ENCODE measurements at places on chromosomes 7 and 10.

DNA sequence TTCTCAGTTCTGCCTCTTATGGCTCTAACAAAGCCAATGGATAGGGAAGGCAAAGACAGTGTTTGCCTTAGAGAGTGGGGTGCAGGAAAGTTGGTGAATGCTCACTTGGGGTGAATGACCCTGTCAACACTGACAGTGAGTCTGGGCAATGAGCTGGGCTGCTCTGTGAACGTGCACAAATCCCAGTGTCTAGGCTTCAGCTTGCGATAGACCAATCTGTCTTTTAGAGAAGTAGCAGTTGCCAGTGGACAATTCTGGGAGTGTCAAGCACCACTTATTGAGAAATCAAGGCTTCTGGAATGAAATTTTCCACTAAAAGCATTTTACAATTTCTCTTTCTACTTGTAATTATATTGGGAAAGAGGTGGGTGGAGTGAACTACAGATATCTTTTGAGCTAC is 141.4 kb downstream of the HERPUD2 start:
- DNase-seq = no peak

DNA sequence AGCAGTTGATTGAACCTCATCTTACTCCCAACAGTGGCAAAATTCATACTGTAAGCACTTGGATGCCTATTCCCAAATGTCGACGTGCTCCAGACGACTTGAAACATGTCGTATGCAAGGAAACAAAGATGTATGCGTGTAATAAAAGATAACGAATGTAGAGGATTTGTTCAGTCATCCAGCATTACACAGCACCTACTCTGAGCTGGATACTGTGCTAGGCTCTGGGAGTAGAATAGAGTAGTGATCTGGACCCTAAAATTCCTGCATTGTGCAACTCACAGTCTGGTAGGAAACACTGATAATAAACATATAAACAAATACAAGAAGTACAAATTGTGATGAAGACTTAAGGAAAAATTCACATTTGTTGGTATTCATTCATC is 5.6 kb upstream of the TBX20 start:
- DNase-seq = no peak

GRCh38 chr7:117674617-117675016 is 194.8 kb downstream of the CFTR start:
- DNase-seq = no peak

- DNase-seq = no peak
These were observed 172.5 kb downstream of the KIAA1217 start for GRCh38 chr10:24381235-24382010.

DNA sequence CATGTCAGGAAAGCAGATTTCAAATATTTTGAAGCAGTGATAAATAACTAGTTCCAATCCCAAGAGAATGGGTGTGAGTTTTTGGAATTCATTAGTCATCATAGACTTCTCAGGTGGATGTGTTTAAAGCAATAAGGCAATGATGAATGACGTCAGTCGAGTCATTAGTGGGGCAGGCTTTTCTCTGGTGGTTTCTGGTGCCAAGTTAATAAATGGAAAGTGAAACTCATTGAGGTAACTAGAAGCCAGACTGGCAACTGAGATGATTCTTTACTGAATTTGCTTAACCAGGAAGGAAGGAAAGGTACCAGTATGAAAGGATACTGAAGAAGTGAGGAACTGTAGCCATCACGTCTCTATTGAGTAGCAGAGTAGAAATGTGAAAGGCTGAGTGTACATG is 311.0 kb downstream of the GPAM start:
- DNase-seq = no peak

- DNase-seq = no peak
These were observed 18.9 kb downstream of the RBAK start for GRCh38 chr7:5064391-5065106.

GRCh38 chr10:96695366-96695765 is 24.9 kb downstream of the PIK3AP1 start:
- no peak for DNase-seq

GRCh38 chr10:420154-421121 is 269.0 kb downstream of the DIP2C start:
- no peak for DNase-seq

- no peak for DNase-seq
These were observed 70.4 kb upstream of the NFE2L3 start for GRCh38 chr7:26081638-26082037.

- DNase-seq = no peak
These were observed 65.8 kb downstream of the CDK13 start for GRCh38 chr7:40015790-40016296.

DNA sequence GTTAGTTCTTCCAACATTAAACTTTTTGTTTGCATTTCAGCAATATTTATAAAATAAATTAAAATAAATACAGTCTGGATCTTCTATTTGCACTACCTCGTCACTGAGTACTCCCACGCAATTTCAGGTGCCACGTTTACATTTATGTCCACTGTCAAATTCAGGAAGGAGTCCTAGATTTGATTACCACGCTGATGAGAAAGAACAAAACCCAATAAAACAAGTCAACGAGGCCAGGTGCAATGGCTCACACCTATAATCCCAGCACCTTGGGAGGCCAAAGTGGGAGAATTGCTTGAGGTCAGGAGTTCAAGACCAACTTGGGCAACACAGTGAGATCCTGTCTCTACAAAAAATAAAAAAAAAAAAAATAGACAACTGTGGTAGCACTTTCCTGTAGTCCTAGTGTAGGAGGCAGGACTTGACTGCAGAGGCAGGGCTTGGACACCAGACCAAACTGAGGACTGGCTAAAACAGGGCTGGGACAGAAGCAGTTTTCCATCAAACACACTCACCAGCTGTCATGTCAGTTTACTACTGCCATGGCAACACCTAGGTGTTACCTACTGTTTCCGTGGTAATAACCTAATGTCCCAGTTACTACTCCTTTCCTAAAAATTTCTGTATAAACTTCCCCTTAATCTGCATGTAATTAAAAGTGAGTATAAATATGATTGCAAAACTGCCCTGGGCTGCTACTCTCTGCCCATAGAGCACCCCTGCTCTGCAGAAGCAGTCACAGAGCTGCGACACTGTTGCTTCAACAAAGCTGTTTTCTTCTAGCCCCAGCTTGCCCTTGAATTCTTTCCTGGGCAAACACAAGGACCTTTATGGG is 341.7 kb downstream of the PARD3 start:
- no peak for DNase-seq

GRCh38 chr10:89470628-89471027 is 56.3 kb downstream of the IFIT5 start:
- DNase-seq = no peak

DNA sequence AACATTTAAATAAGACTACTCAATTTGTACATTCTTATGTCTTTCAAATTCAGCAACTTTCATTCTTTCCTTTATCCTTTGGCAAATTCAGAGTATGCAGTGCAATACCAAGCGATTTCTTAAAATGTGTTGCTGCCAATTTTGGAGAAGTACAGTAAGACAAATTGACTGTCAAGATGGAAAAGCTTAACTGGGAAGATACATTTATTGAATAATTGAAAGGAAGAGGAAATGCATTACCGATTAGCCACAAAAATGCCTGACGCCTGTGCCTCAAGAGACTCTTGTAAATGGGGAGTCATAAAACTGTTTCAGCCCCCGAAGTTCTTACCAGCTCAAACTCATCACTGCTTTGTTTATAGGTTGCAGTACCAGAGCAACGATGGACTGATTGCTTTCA is 373.3 kb upstream of the GALNT17 start:
- DNase-seq = no peak

- no peak for DNase-seq
These were observed 8.2 kb downstream of the TMEM270 start for GRCh38 chr7:73869011-73869798.

DNA sequence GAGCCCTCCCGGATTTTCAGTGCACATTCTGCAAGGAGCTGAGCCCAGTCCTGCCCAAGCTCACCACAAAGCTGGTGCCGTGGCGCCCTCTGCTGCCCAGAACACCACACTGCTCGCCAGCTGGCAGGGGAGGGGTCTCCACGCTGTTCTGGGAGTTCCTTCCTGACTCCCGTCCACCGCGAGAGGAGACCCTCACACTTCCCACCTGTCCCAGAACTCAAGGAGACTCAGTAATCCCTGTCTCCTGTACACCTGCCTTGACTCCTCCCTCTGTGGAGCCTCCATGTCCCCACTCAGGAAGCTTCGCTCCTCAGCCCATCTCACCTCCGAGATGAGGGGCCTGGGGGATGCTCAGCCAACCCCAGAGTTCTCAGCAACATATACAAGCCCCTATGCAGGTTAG is 11.3 kb downstream of the C10orf105 start:
- DNase-seq = no peak

DNA sequence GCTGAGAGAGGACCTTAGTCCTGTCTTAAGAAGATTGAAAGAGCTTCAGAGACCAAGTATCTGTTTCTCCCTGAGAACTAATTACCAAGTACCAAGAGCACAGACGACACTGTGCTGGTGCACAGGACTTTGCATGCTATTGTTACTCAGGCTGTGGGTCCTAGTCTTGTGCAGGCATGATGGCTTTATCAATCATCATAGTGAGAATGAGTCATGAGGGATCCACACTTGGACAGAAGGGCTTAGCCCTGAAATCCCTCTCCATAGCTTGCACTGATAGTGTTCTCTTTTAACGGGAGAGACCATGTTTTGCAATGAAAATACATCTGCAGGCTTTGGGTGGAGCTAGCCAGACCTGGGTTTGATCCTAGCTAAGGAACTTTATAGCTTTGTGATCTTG is 93.3 kb downstream of the SORCS3 start:
- DNase-seq = no peak

GRCh38 chr10:31770307-31770902 is 158.2 kb downstream of the ARHGAP12 start:
- DNase-seq = no peak

DNA sequence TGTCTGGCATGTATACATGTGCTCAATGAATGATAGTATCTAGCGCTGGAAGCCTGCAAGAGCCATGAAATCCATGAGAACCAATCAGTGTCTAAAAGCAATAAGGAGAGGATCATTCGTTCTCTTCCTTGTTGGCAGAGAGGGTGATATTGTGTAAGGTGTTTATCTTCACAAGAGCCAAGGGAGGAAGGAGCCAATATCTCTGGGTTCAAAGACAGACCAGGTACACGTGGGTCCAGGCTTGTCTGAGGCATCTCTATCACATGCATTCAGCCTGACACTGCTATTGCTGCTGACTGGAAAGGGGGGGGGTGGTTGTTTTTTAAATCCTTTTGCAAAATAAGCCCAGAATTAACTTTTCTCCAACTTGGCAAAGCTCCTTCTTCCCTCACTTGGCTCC is 4.0 kb downstream of the SEC31B start:
- no peak for DNase-seq

- no peak for DNase-seq
These were observed 1029.0 kb downstream of the GRM8 start for GRCh38 chr7:126223729-126224128.

DNA sequence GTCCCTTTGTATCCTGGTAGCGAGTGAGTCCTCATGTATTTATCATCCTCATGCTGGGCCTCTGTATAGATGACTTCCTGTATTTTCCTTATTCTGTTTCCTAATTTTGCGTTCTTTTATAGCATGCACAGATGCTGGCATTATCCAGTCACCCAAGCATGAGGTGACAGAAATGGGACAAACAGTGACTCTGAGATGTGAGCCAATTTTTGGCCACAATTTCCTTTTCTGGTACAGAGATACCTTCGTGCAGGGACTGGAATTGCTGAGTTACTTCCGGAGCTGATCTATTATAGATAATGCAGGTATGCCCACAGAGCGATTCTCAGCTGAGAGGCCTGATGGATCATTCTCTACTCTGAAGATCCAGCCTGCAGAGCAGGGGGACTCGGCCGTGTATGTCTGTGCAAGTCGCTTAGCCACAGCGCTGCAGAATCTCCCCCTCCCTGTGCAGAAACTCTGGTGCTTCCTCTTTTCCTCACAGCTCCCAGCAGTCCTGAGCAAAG is 183.1 kb upstream of the PRSS58 start:
- DNase-seq = no peak

DNA sequence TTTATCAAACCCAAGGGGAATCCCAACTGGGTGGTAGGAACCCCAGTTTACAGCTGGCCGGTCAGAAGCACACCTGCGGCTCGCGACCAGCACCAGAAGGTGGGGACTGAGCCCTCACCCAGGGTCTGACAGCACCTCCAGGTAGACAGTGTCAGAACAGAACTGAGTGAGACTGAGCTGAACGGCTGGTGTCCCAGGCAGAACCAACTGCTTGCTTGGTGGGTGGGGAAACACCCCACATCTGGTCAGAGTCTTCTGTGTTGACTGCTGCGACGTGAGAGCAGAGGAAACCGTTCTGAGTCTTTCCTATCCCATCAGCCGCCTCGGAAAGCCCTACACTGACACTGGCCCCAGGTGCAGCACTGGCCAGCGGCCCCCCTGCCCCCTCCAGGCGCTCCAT is 160.7 kb downstream of the MAD1L1 start:
- DNase-seq = no peak

DNA sequence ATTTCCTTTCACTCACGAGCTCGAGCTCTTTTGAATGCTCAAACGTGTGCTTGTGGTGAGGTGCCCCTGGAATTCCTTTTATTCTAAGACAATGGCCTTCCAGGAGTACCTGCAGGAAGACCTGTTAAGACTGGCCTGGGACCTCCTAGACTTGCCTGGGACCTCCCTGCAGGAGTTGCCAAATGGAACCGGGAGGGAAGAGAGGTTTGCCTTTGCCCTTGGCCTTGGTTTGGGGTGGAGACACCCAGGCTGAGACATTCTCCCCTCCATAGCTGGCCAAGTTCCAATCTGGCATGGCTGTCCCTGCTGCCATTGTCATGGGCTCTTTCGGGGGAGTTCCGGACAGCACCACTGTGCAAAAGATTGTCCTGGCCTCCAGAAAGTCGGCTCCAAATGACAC is 39.7 kb downstream of the DNAJB12 start:
- DNase-seq = no peak

DNA sequence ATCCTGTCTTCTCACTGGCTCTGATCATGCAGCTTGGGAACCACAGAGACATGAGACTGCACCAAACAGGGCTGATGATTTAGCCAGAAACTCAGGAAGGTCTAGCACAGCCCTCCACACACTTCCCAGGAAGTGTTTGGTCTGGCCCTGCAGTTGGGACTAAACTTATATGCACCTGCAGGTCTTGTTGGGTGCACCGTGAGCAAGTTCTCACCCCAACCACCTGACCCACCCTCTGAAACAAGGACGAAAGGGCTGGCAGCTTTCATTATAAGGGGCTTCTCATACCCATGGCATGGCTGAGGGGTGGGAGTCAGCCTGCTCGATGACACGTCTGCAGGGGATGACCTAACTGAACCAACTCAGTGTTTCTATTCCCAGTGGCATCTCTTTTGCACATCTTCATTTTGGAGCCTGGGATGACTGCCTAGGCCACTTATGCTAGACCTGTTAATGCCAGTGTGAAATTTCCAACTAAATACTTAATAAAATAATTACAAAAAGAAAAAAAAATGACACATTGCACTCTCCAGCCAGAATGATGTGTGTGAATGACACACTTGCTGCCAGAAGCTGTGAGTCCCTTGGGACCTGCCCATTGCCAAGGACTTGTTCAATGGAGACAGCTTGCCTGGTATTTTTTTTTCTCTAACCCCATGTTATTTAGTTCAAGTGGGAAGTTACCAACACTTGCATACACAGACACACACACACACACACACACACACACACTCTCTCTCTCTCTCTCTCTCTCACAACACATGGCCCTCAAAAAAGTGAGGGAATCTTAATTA is 102.6 kb downstream of the NEURL1 start:
- DNase-seq = no peak

All from T1000 (cell line).